ELR (cell line): ENCODE measurements at places on chromosomes 16 and 17.
A peak's percentile ranks its signal among the peaks of the same experiment; 100 is the strongest.

- peak; percentile 37 for DNase-seq
Measured at GRCh38 chr17:41835214-41835799, 725 bp downstream of the NT5C3B start.

DNA sequence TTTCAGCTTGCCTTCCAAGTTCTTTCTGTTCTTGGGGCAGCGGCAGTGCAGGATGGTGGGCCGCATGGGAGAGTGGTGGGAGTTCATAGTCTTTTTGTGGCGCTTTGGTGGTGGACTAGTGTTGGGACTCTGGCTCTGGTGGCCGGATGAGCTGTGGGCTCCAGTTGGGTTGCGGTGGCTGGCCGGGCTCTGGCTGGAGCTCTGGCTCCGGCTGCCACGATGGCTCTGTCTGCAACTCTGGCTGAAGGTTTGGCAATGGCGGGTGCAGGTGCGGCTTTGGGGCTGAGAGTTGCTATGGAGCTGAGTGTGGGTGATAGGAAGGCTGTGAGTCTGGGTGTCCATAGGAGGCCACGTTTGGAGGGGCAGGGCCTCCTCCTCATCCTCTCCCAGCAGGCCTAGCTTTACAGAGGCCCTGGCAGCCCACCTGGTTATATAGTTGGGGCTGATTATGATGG, at the start of gene TNP2:
TSS of gene TNP2 (minus strand) at position 405 of the 455 bp plus-strand sequence. CDS start at position 342, 63 bp downstream.
- DNase-seq = no peak

DNA sequence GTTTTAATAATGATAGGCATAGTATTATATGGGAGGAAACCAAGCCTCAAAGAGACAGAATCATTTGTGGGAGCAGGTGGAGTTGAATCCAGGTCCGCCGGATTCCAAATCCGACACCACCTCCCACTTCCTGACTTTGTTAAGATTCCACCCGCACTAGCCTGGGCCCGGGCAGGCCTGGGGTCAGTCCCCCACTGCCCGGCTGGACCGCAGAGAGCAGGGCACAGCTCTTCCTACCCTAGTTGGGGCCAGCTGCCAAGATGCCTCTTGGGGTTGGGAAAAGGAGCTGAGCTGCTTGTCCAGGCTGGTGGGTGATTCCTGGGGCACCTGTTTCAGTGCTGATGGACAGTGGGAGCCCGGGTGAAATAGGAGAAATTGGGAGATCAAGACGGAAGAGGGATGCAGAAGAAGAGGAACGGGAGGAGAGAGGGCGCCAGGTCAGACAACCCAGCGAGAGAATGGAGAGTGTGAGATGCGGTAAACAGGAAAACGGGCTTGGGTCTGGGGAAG, 53.9 kb downstream of the OR1D5 start:
- no peak for DNase-seq

DNA sequence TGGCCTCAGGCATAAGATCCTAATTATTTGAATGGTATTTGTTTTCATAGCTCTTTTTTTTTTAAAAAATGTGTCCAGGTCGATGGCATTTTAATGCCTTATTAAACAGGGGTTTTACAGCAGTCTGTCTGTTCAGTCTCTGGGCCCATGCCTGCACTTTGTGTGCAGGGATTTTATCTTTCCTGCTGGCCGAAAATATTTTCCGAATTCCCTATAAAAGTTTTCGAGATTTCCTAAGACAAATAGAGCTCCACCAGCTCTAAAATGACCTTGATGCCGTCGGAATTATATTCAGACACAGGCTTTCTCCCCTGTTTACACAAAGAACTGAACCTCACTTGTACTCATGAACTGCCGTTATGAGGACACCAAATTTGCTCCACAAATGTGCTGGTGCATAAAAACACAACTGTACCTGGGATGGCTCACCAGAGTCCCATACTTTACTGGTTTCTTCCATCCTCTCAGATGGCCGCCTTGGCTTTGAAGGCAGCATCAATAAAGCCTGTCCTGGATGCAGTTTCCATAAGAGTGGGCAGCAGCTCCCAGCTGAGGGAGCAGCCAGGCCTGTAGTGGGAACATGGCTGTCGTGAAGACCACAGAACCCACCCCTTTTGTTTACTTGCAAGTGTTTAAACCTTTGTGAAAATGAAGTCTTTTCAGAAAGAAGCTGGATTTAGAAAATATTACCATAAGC, 44.9 kb downstream of the TBX4 start:
- no peak for DNase-seq

GRCh38 chr17:50739098-50739497, 19.7 kb downstream of the LUC7L3 start:
- DNase-seq = no peak

DNA sequence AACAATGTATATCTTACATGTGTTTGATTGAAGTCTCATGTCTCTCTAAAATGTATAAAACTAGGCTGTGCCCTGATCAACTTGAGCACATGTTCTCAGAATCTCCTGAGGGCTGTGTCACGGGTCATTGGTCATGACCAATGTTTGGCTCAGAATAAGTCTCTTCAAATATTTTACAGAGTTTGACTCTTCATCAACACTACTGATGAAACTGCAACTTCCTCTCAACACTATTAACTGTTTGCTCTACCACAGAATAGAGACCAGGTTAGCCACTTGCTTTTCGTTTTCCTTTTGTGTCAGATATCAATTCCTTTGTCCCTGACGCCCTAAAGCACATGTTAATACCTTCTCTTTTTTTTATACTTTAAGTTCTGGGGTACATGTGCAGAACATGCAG, 358.1 kb downstream of the CDH8 start:
- DNase-seq = no peak

DNA sequence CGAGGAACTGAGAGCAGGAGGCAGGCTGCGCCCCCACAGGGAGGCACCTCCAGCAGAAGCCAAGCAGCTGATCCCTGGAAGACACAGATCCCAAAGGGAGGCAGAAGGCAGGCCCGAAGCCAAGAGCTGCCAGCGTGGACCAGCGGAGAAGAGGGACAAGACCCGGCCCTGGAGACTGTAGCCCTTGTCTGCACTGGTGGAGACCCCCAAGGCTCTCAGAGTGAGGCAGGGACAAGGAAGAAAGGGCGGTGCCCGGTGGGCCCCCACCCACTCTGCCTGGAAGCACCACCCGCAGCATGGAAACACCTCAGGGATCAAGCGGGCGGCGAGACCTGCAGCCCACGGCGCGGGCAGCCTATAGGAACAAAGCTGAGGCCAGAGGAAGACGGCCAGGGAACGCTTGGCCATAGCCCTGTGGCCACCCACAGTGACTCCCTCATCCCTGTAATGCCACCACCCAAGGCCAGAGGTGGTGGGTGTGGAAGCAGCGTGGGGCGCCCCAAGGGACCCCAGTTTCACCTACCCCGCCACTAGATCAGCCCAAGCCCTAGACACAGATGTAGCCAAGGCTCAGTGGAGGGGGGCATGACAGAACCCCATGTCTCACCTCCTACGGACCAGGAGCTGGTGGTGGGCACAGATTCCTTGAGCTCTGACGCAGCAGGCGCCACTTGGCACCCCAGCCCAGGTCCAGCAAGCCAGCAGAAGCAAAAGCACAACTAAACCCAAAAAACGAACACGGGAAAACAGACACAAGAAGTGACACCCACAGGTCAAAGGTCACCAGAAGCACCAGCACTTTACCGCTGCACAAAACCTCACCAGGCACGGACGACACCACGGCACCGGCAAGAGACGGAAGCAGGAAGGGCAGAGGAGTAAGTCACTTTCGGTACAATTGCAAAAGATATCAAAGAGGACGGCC, 2.9 kb upstream of the SIRT7 start:
- no peak for DNase-seq

- DNase-seq = peak; percentile 25
Measured at GRCh38 chr17:41814195-41814594, 1.4 kb downstream of the FKBP10 start.

DNA sequence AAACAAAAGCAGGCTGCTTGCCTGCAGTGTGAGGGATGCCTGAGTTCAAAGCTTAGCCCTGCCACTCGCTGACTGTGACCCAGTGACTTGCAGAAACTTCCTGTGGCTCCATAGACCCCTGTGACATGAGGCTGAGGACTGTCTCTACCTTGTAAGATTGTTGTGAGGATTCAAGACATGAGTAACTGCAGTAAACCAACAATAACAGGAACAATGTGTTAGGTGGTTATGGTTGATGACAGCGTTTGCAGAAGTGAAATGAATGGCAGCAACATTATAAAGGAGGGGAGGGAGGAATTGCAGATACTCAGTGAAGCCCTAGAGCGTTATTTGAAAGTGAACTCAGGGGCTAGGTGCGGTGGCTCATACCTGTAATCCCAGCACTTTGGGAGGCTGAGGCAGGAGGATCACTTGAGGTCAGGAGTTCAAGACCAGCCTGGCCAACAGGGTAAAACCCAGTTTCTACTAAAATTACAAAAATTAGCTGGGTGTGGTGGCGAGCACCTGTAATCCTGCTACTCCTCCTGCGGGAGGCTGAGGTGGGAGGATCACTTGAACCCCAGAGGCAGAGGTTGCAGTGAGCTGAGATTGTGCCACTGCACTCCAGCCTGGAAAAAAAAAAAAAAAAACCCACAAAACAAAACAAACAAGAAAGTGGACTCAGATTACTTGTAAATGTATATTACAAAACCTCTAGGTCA, 33.5 kb upstream of the EMP2 start:
- no peak for DNase-seq

DNA sequence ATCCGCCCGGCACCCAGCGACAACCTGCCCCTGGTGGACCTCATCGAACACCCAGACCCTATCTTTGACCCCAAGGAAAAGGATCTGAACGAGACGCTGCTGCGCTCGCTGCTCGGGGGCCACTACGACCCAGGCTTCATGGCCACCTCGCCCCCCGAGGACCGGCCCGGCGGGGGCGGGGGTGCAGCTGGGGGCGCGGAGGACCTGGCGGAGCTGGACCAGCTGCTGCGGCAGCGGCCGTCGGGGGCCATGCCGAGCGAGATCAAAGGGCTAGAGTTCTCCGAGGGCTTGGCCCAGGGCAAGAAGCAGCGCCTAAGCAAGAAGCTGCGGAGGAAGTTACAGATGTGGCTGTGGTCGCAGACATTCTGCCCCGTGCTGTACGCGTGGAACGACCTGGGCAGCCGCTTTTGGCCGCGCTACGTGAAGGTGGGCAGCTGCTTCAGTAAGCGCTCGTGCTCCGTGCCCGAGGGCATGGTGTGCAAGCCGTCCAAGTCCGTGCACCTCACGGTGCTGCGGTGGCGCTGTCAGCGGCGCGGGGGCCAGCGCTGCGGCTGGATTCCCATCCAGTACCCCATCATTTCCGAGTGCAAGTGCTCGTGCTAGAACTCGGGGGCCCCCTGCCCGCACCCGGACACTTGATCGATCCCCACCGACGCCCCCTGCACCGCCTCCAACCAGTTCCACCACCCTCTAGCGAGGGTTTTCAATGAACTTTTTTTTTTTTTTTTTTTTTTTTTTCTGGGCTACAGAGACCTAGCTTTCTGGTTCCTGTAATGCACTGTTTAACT, 1.0 kb downstream of the NOG start:
- peak; percentile 67 for DNase-seq

GRCh38 chr17:62975206-62975605, 9.2 kb downstream of the TANC2 start:
- no peak for DNase-seq

DNA sequence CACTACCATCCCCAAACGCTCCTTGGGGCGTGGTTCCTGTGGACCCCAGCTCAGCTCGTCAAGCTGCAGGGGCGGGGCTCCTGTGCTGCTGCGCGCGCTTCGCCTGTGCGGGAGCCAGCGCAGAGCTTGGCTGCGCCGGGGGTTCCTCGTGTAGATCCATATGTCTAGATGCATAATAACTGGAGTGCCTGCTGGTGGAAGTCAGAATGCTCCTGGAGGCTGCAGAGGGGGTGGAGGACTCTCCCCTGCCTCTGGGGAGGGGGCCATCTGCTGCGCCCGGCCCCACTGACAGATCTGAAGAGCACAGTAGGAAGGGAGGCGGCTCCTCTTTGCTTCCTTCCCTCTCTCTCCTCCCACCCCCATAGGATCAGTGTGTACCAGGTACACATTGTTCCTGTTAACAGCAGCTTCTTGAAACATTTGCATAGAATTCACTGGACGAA, 4.6 kb downstream of the RASD1 start:
- no peak for DNase-seq

DNA sequence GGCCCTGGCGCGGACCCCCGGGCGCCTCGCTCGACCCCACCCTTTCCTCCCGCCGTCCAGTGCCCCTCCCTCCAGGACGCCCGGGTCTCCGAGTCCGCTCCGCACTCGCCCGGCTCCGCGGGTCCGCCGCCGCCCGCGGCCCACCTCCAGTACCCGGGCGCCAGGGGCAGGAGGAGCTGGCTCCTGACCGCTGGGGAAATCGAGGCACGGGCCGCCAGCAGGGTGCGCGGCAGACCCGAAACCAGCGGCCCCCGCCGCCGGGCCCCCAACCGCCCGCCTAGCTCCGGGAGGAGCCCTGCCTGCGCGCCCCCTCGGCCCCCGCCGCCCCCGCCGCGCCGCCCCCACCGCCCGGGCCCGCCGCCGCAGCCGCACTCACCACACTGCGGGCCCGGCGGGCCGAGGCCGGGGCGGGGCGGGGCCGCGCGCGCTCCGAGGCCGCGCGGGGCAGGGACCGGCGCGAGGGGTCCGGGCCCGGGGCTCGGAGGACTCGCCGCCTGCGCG, 333 bp downstream of the MAFG start:
- no peak for DNase-seq

GRCh38 chr17:32192379-32192778, 50.1 kb downstream of the RHOT1 start:
- DNase-seq = peak; percentile 85

DNA sequence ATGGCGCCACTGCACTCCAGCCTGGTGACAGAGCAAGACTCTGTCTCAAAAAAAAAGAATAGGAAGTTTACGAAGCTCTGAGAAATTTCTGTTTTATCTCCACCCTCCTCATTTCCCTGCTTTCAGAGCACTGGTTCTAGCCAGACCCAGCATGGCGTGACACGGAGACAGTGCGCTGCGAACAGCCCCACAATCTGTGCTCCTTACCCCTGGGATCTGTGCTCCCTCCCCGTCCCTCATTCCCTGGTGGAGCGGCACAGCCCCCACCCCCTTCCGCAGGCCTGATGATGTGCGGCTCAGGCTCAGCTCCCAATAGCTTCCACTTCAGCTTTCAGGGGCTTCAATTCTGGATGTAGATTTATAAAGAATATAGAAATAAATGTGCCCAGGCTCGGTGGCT, 56.1 kb upstream of the ENDOV start:
- no peak for DNase-seq

GRCh38 chr16:72787130-72787513, 260.8 kb downstream of the ZFHX3 start:
- DNase-seq = no peak
